Cerebellar cortex (tissue), 1 donor: ENCODE measurements at places on chromosomes 1 and 21.

GRCh38 chr1:157119448-157119847, 18.7 kb downstream of the ETV3 start:
- DNase-seq: no peak

- DNase-seq: no peak
Measured at GRCh38 chr1:248758352-248758751, 2.8 kb upstream of the LYPD8 start.

GRCh38 chr21:45767071-45768006, 123.8 kb downstream of the PCBP3 start:
- DNase-seq: no peak

- DNase-seq: no peak
Measured at GRCh38 chr1:42317308-42317707, 17.7 kb downstream of the FOXJ3 start.

DNA sequence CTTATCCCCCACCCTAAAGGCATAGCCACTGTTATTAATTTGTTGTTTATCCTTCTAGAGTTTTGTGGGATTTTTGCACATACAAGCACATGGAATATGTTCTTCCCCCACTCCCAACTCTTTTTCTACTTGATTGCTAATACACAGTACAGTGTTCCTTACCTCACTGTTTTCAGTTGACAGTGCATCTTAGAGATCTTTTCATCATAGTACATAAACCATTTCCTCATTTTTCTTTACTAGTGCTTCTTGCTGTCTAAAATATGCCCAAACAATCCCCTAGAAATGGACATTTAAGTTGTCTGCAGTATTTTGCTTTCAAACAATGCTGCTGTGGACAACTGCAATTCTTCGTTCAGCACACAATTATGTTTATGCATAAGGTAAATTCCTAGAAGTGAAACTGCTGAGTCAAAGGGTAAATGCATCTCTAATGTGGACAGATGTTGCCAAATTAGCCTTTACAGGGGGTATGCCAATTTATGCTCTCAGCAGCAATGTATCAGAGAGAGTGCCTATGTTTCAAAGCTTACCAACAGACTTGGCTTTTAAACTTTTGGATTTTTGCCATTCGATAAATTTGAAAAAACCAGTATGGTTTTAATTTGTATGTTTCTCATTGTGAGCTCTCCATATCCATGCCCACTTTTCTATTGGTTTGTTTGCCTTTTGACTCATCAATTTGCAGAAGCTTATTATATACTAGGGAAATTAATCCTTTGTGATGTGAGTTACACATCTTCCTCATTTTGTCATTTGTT, 132.6 kb downstream of the MRPS6 start:
- no peak for DNase-seq

GRCh38 chr1:183126000-183126366, 60.1 kb upstream of the LAMC2 start:
- no peak for DNase-seq

DNA sequence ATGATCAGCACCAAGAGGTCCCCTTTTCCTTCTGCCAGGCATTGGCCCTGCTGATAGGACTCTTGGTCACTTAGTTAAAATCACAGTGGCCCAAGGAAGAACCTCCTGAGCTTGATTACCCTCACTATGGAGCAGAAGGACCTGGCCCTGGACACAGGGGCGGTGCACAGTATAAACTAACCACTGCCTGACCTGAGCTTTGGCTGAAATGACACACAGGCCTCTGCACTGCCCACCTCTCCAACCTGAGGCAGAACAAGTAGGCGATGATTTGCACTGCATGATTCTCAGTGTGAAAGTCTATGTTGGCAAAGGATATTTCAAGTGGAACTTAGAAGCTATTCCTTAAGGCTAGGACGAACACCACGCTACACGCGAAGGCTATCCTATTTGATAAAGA, 48.5 kb downstream of the CAPN2 start:
- DNase-seq: no peak

- no peak for DNase-seq
Measured at GRCh38 chr1:39655578-39656268, 16.2 kb downstream of the NT5C1A start.

- DNase-seq: no peak
Measured at GRCh38 chr1:194830387-194830786, 1644.0 kb upstream of the B3GALT2 start.

DNA sequence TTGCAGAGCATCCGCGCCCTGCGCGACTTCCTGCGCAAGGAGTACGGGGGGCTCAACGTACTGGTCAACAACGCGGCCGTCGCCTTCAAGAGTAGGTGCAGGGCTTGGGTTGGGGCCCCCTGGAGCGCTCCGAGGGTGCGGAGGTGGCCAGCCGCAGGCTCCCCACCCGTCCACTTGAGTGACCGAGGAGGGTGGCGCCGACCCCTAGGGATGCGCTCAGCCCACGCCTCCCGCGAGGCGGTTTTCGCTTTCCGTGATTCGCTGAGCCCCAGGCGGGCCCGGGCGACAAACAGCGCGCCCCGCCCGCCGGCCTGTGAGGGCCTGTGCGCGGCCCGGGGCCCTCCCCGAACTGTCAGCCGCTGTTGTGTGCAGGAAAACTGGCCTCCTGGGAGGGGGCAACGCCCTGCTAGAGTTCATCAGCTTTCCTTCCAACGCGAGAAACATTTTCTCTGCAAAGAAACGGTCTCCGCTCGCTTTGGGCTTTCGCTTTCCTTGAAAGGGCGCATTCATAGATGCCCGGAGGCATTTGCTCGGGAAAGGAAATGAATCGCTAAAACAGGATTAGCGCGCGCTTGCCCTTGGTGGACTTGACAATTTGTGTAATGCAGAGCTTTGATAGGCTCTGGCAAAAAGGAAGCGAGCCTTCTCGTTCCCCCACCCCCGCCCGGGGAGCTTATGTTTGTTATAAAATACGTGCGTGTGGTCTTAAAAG, 668 bp downstream of the CBR3 start:
- DNase-seq: peak; percentile 74

- peak; percentile 69 for DNase-seq
Measured at GRCh38 chr1:241611063-241611462, 29.1 kb downstream of the CHML start.

- DNase-seq: no peak
Measured at GRCh38 chr1:179583771-179584320, 7.8 kb upstream of the TDRD5 start.

GRCh38 chr1:65258106-65258505, 51.2 kb upstream of the DNAJC6 start:
- DNase-seq: no peak

DNA sequence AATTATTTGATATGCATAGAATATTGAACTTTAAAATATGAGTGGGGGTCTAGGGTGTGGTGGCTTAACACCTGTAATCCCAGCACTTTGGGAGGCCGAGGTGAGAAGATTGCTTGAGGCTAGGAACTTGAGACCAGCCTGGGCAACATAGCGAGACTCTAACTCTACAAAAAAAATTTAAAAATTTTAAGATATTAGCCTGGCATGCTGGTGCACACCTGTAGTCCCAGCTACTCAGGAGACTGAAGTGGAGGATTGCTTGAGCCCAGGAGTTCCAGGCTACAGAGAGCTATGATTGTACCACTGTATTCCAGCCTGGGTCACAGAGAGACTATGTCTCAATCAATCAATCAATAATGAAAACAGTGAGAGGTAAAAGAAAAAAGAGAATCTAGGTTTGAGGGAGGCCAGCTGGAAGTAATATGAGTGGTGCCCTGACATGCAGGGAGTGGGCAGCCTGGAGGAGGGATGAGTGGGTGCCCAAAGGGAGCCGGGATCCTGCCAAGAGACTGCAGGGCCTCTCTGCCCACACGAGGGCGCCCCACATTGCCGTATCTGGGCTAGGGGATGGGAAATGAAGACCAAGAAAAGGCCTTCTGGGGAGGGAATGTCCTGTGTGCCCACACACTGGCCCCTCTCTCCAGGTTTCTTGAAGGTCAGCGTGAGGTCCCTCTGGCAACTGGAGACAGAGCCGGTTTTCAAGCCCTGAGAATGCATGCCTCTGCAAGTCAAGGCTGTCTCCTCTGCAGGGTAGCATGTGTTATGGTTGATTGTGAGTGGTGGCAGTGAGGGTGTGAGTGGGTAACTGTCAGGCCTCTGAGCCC, 93.9 kb upstream of the PPM1J start:
- DNase-seq: peak; percentile 72

DNA sequence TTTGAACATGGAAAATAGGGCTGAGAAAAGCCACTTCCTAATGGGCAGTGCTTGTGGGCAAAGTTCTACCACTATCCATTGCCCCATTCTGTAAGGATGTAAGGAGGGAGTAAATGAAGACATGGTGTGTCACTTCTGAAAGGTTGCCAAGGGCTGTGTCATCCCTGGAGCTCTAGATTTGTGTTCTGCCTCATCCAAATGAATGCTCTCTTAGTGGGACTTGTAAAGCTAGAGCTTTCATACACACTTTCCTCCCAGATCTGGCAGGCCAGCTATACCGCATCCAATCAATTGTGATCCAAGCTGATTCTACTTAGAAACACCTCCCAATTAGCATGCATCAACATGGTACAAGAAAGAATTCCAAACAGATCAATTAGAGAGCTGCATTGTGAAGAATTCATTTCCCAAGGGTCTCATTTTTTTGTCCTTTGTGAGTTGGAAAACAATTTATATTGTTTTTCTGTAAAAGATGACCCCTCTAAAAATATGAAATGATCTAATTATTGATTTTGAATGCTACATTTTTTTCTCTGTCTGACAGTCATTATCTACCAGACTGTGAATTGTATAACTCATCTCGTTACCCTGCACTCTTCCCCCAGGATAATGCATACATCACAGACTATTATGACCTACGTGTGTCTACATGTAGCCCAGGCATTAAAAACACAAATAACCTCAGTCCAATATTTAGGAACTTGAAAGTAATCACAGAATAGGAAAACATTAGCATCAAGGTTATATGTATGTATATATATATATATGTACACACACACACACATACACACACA, 117.1 kb upstream of the DUSP10 start:
- DNase-seq: no peak

DNA sequence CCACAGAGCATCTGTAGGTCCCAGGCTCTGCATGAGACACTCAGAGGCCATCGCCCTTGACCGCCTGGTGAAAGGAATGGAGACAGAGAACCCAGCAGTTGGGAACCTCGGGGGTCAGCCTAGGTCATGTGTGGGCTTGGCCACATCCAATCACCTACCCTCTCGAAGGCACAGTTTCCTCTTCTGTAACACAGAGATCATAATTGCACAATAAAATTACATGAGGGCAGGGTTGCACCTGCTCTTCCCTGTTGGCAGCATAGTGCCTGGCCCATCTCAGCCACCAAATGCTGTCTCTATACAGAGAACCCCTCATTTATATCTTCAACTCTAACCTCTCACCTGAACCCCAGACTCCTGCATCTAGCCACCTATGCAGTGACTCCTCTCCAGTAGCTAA, 418.1 kb upstream of the VAMP3 start:
- DNase-seq: no peak

DNA sequence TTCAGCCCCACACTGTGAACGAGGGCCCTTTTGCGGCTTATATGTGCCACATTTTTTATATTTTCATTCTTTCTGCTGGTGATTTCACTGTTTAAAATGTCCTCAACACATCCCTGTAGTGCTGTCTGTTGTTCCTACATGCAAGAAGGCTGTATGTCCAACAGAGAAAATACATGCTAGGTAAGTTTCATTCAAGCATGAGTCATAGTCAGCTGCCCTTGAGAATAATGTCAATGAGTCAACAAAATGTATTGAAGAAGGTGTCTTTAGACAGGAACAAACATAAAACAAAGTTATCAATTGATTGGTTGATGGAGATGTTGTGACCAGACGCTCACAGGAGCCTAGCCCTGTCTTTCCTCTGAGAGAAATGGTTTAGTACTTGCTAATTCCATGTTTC, 553.4 kb downstream of the PLPP3 start:
- no peak for DNase-seq

- no peak for DNase-seq
Measured at GRCh38 chr1:160795951-160796383, at the start of gene LY9. Gene LY9, plus strand, starts transcription at chr1:160796174. Its CDS starts 14 bp downstream, at chr1:160796188.

DNA sequence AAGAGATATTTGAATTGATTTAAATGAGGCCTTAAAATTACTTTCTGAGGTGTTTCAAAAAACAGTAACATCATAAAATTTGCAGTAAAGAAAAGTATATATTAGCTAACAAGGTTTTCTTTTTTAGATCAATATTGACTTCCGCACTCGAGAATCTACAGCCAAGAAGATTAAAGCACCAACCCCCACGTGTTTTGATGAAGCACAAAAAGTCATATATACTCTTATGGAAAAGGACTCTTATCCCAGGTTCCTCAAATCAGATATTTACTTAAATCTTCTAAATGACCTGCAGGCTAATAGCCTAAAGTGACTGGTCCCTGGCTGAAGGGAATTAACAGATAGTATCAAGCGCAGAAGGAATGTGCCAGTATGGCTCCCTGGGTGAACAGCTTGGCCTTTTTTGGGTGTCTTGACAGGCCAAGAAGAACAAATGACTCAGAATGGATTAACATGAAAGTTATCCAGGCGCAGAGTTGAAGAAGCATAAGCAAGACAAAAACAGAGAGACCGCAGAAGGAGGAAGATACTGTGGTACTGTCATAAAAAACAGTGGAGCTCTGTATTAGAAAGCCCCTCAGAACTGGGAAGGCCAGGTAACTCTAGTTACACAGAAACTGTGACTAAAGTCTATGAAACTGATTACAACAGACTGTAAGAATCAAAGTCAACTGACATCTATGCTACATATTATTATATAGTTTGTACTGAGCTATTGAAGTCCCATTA, 3.6 kb downstream of the RGS1 start:
- DNase-seq: peak; percentile 42

DNA sequence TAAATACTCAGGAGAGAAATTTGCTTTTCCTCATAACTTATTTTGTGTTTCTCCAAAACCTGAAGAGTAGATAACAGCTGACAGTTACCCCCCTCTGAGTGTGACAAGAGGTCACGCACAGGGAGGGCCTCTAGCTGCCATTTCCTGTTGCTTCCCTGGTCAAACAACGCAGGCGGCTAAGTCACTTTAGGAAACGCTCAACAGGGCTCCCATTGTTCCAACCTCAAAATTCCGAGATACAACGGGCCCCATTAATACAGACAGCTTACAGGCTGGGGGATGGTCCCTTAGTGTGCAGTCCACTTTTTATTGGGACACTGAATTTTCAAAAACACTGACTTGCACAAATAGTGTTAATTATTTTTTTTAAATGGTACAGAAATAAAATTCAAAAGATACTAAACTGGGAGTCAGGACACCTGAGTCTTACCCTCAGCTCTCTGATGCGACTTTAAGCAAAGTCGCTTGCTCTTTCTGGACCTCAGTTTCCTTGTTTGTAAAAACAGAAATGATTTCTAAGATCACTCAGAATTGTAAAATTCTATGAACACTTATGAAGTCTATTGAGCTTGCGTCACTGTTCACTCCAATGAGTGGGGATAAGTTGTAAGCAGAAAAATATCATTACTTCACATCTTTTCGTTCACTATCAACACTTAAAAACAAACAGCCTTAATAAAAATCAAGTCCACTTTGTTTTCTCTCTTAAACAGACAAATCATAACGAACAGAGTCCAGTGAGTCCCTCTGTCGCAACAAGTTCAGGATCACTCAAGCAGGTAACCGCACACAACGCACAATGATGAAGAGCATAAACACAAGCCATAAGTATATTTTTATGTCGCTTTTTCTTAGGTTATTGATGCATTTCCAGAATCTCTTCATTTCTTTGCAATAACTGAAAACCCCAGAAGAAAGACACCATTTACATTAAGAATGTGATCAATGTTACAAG, 13.5 kb downstream of the LZIC start:
- DNase-seq: no peak
